ENCODE measurements at places on chromosomes 16 and 17.

DNA sequence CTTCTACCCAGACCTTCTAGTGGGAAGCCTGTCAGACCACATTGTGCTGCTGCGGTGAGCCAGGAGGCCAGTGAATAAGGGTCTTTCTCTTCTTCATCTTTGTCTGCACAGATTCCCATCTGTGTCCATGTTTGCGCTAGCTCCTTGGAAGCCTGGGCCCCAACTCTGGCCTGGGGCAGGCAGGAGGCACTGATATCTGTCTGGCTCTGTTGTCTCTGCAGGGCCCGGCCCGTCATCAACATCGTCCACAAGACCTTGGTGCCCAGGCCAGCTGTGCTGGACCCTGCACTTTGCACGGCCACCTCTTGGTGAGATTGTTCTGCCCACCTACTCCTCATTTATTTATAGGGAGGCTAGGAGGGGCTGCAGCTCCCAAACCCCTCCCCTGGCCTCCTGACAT, 18.3 kb downstream of the ITGA3 start:
- DNase-seq, result no peak

GRCh38 chr16:17083628-17084027, 387.1 kb downstream of the XYLT1 start:
- DNase-seq, result no peak

GRCh38 chr17:79950751-79951150, 84.9 kb downstream of the TBC1D16 start:
- DNase-seq, result no peak

DNA sequence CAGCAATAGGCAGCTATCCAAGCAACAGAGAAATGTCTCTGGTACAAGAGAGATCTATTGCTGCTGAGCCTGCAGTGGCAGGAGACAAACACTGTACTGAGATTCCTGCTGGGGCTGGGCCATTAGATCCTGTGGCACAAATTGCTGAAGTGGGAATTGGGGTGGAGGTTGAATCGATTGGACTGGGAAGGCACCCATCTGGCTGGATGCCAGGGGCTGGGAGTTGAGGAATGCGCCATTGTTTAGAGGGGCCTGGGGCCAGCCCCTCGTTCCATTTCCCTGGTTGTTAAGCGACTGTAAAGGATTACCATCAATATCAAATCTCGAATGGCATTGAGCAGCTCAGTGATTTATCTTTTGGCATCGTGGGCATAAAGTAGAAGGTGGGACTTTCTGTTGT, 54.1 kb upstream of the ARL4D start:
- DNase-seq, result no peak
